ENCODE measurements at places on chromosomes 1 and 21. TPM values are rescaled to one million over a fixed set of nuclear protein-coding genes. Genes with fewer than 3 reads are reported as not detected.

Gene PTCH2
- total RNA-seq = 1.1 TPM

Gene MYBPH
- total RNA-seq = not detected

Gene MEX3A
- 0.05 TPM for total RNA-seq

Gene KLHDC7A
- not detected for total RNA-seq

Gene VTCN1
- total RNA-seq = not detected

Gene CHIA
- total RNA-seq = not detected

Gene FAM72C
- total RNA-seq = not detected

Gene LRRC40
- 10.3 TPM for total RNA-seq

GRCh38 chr1:21338573-21339355 lies 48.5 kb upstream of the ECE1 start:
- no peak for DNase-seq

GRCh38 chr1:36303650-36304360 lies 2.4 kb upstream of the SH3D21 start:
- no peak for DNase-seq

DNA sequence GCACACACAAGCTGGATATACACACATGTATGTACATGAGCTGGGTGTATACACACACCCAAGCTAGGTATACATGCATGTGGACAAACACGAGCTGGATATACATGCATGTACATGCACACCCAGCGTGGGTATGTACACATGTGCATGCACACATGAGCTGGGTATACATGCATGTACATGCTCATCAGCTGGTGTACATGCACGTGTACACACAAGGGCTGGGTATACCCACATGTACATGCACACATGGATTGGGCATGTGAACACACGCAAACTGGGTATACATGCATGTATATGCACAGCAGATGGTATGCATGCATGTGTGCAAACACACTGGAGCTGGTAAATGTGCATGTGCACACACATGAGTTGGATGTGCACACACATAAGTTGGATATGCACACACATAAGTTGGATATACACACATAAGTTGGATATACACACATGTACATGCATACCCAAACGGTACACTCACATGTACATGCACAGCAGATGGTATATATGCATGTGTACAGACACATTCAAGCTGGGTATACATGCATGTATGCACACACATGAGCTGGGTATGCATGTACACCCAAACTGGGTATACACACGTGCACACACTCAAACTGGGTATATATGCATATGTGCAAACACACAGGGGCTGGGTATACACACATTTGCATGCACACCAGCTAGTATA lies 7.5 kb upstream of the GNB1 start:
- DNase-seq = no peak

DNA sequence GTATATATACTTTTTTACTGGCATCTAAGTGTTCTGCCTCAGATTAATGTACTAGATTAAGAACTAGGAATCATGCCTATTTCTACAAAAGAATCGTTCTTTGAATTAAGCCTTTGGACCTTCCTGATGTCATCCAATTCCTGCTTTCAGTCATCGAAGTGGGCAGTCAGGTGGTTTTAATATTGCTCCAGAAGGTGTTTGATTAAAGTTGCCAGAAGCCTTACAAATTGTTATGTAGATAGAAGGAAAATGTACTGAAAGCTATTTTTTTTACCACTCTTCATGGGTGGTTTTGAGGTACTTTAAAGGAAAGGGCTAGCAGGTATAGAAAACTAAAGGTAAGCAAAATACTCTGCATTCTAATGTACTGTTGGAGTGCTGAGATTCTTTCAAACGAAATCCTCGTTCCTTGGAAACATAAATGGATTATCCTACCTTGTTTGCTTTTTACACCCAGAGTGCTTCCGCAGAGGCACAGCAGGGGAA lies 716 bp downstream of the CTBS start:
- DNase-seq = no peak

DNA sequence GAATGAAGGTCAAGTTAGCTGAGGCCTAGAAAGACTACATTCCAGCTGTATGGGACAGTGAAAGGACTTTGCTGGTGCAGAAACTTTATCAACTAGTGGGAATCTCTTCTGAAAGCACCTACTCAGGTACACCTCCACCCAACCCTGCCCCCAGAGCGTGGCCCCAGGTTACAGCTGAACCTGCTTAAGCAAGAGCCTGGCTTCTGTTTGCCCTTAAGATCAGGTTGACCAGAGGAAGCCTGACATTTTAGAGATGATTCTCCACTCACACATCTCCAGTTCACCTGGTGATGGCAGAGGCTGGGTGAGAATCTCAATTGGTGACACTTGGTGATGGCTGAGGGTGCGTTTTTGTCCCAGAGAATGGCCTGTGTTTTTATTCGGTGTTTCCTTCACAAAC lies 24.0 kb downstream of the ELAPOR1 start:
- no peak for DNase-seq

DNA sequence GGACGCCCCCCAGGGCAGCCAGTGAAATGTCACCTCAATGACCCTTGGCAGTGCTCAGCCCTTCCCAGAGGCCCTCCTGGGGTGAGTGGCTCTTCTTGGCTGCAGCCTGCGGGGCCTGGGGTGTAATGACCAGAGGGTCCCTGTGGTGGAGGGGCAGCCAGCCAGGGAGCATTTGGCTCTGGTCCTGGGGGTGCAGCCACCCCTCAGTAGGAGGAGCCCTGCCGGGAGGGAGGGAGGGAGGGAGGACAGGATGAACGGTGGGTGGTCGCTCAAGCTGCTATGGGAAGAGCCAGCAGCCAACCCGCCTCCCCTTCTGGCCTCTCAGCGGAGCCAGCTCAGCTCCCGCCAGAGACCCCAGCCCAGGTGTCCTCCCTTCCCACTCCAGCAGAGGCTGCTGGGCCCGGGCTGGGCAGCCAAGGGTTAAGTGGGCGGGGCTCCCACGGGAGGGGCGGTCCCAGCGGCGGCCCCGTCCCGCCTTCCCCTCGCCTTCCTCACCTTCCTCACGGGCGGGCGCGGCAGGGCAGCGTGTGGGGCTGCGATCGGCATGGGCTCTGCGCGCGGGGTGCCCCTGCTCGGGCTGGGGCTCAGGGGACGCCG lies 9.0 kb upstream of the PLCH2 start:
- DNase-seq = no peak

DNA sequence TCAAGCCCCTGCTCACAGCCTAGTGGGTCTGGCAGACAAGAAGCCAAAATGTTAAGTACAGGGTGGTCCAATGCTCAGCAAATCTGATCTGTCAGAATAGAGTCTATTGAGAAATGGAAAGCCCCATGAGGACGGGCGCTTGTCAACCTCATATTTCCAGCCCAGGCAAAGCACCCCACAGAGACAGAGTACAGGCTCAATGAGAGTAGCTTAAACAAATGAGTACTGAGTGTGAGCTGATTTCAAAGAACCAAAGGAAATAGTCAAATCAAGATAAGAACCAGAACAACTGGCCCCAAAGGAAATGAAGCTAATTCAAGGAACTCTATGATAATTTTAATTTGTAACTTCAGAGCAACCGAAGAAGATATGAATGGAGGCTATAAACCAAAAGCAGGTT lies 44.6 kb upstream of the SLC30A1 start:
- DNase-seq = no peak

DNA sequence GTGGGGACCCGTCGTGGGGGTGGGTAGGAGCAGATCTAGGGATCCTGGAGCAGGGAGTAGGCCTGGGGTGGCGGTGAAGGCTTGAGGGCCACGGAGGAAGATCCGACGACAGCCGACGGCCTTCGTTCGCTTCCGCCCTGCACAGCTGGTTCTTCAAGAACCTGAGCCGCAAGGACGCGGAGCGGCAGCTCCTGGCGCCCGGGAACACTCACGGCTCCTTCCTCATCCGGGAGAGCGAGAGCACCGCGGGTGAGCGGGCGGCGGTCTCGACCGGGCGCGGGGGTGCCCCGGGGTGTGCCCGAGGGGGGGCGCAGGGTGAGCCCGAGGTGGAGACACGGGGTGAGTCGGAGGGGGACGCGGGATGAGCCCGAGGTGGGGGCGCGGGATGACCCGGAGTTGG lies 16.5 kb upstream of the HDAC1 start:
- no peak for DNase-seq

DNA sequence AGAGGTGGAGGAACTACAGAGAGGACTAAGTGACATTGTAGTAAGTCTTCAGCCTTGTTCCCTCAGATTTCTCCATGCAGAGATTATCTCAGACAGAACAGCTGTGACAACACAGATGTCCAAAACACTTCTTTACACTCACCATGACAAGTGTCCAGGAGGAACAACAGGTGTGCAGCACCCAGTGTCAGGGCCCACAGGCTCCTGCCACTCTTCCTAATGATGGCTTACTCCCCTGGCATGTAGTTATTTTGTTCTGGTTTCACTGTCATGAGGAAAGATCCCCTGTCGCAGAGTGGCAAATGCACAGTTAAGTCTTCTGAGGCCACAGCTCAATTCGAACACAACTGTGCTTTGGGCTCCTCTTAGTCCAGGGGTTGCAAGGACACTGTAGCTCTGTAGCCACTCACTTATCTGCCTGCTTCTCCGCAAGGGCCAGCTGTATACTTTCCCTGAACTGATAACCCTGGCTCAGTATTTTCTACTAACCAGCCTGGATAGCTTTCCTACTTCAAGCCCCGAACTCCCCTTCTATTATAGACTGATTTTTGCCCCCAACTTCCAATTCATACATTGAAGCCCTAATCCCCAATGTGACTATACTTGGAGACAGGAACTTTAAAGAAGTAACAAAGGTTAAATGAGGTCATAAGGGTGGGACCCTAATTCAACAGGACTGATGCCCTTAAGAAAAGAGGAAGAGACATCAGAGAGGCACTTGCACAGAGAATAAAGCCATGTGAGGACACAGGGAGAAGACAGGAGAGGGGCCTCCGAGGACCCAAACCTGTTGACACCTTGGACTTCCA lies 11.1 kb downstream of the PDZK1 start:
- DNase-seq = no peak

DNA sequence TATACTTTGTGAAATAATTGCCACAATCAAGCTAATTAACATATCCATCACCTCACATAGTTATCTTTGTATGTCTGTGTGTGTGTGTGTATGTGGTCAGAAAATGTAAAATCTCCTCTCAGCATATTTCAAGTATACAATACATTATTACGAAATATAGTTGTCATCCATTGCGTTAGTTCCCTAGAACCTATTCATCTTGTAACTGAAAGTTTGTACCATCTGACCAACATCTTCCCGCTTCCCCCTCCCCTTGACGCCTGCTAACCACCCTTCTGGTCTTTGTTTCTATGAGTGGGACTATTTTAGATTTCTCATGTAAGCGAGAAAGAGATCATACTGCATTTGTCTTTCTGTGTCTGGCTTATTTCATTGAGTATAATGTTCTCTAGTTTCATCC lies 455.3 kb downstream of the KCNT2 start:
- no peak for DNase-seq

DNA sequence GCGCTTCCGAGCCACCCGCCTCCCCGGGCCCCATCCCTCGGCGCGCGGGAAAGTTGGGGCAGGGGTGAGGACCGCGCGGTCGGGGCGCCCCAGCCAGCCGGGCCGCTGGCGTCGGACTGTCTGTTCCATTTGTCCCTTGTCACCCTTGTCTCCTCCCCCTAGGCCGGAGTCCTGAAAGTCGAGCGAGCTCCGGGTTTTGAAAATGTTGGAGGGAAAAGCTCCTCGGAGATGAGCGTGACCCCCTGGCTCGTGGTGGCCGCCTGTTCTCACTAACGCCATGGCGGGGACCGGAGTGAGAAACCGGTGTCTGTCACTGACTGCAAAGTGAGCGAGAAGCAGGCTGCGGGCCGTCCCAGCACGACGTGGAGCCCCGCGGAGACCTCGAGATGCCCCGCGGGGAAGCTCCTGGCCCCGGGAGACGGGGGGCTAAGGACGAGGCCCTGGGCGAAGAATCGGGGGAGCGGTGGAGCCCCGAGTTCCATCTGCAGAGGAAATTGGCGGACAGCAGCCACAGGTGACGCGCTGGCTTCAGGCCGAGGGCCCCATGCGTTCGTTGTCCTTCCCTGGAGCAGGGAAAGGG lies 491 bp downstream of the PER3 start:
- DNase-seq = no peak

DNA sequence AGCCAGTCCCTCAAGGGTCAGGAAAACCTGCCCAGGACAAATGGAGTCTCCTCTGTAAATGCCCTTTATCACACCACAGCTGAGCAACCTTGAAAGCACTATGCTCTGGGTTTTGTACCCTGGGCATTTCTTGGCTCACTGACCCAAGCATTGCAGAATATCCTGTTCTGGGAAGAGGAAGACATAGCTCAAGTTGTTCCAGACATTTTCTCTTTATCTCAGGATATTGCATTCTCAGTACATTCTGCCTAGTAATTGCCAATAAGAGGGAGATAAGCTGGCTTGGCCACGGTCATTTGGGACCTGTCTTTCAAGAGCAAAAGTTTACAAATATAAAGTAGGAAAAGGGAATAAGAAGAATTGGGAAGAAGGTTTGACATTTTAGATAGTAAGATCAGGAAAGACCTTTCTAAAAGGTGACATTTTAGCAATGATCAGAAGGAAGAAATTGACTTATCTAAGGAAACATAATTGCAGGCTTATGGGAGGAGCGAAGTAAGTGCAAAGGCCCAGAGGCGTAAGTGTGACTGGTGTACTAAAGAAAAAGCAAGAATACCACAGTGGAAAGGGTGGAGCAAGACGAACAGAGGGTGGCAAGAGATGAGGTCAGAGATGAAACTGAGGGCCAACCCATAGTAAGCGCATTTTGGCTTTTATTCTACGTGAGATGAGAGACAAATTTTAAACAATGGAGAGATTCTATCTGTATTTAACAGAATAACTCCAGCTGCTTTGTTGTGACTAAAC lies 394.0 kb upstream of the CXADR start:
- DNase-seq = no peak

- DNase-seq = no peak
Measured at GRCh38 chr1:102901996-102902395, 206.3 kb downstream of the COL11A1 start.

GRCh38 chr1:116956378-116956777 lies 45.2 kb upstream of the CD101 start:
- no peak for DNase-seq

GRCh38 chr1:204990059-204990664 lies 52.9 kb upstream of the CNTN2 start:
- DNase-seq = no peak

DNA sequence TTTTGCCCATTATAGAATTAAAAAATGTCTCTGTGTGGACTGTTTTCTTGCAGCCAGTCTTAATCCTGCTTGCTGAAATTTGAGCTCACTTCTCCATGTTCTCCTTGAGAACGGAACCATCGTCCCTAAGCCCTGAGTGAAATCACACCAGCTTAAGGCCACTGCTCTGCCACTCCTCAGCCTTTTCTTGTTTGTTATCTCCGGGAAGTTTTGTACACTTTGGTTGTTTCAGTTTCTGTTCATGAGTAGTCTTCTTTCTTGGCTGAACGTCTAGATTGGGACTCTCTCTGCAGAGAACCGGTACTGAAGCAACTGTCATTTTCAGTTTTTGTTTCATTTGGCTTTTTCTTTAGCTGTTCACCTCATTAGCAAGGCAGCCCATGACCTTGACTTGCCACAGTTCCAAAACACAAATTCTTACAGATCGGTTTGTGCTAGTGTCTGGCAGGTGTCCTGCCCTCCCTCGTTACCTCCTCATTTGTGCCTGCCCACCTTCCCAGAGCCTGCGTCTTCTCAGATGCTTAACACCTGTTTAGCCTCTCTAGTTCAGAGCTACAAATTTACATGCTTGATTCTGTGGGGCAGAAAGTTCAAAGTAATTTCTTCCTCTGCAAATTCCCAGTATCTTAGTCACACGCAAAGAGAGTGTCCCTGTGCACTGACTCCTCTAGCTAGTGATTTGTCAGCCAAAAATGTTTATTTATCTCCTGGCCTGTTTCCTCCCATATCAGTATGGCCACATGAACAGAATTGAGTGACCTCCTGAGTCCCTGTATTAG lies 12.4 kb downstream of the PSEN2 start:
- no peak for DNase-seq

GRCh38 chr1:159300146-159300545 lies 2.0 kb upstream of the FCER1A start:
- no peak for DNase-seq

- DNase-seq = no peak
Measured at GRCh38 chr1:109994654-109995053, 10.1 kb downstream of the AHCYL1 start.

Measured in naive thymus-derived CD4-positive, alpha-beta T cell (primary cell).